CD4-positive, CD25-positive, alpha-beta regulatory T cell (primary cell): ENCODE measurements at places on chromosomes 2 and 18. TPM values are rescaled to one million over a fixed set of nuclear protein-coding genes. Genes with fewer than 3 reads are reported as not detected.

Gene ZNF385B
- total RNA-seq: not detected

- no peak overlapping the region for H3K27ac ChIP-seq
- no peak for DNase-seq
- H3K36me3 ChIP-seq: no peaks in the 10 kb centered on the region
- no peak overlapping the region for H3K4me3 ChIP-seq
- H3K27me3 ChIP-seq: no peaks in the 10 kb centered on the region
- no peaks in the 10 kb centered on the region for H3K4me1 ChIP-seq
Measured at GRCh38 chr2:217887841-217888701, 114.7 kb downstream of the TNS1 start.

DNA sequence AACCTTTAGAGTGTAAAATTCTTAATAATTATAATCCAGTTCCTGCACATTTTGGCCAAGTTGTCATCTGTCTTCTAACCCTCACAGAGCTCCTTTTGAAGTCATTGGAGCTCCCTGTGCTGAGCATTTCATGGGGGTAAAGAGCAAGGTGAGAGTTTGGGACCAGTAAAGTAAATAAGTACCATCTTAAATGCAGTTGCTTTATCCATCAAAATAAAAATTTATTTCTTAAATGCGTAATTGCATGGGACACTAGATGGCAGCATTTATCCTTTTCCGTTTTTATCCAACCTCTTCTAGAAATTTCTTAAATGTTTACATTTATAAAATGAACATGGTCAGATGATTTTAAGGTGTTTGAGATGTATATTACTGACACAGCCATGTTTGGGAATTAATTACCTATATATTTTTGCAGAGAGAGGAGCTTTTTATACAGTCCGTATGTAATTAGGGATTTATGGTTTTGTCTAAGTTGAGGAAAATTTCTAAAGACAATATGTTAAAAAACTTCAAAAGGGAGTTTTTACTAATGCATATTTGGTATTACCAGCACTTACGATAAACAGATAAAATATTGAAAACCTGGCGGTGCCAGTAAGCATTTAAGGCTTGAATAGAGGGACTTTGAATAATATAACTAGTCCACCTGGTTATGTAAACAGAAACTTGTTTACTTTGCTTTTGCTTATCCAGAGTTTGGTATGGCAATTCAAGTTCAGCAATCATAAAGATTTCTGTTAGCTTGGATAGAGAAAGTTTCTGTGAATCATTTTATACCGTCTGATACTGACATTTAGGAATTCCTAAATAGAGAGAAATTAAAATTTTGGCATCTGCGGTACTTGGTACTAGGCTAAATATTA is 54.5 kb downstream of the ACSL3 start:
- no peaks in the 10 kb centered on the region for H3K27me3 ChIP-seq
- no peaks in the 10 kb centered on the region for H3K4me1 ChIP-seq
- peak; percentile 23 for DNase-seq

DNA sequence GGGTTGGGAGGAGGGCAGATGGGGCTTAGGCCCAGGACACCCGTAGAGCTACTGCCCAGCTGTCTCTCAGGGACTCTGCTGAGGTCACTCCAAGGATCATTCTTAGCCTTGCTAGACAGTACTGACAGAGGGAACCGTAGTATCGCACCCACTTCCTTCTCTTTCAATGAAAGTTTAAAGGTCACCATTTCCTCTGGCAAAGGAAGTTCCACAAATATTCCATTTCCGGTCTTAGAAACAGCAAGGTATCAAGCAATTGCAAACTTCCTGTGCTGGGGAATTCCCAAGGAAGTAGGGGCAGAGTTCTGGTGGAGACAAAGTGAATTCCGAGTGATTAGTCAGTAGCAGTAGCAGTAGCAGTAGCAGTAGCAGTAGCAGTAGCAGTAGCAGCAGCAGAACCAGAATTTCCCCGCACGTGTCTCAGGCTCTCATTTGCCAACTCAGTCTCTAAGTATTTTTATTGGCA is 24.7 kb downstream of the IL1B start:
- H3K27ac ChIP-seq: no peak overlapping the region
- H3K4me3 ChIP-seq: no peak overlapping the region
- peaks cover 8% of the 10 kb centered on the region for H3K4me1 ChIP-seq
- H3K36me3 ChIP-seq: no peaks in the 10 kb centered on the region
- no peak for DNase-seq

- H3K4me3 ChIP-seq: no peak overlapping the region
- H3K36me3 ChIP-seq: peaks cover 84% of the 10 kb centered on the region
- H3K27ac ChIP-seq: no peak overlapping the region
- H3K27me3 ChIP-seq: no peaks in the 10 kb centered on the region
Measured at GRCh38 chr2:69359371-69359770, 27.7 kb downstream of the GFPT1 start.
